ENCODE measurements at places on chromosomes 5 and 9.

DNA sequence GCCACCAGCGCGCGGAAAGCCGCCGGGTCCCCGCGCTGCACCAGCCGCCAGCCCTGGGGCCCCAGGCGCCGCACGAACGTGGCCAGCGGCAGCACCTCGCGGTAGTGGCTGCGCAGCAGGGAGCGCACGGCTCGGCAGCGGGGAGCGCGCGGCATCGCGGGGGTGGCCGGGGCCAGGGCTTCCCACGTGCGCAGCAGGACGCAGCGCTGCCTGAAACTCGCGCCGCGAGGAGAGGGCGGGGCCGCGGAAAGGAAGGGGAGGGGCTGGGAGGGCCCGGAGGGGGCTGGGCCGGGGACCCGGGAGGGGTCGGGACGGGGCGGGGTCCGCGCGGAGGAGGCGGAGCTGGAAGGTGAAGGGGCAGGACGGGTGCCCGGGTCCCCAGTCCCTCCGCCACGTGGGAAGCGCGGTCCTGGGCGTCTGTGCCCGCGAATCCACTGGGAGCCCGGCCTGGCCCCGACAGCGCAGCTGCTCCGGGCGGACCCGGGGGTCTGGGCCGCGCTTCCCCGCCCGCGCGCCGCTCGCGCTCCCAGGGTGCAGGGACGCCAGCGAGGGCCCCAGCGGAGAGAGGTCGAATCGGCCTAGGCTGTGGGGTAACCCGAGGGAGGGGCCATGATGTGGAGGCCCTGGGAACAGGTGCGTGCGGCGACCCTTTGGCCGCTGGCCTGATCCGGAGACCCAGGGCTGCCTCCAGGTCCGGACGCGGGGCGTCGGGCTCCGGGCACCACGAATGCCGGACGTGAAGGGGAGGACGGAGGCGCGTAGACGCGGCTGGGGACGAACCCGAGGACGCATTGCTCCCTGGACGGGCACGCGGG, at the start of gene TERT:
TSS of gene TERT (minus strand) at position 234 of the 815 bp plus-strand sequence. CDS start at position 155, 79 bp downstream.
- peak; percentile 77 for DNase-seq

- DNase-seq = no peak
These were observed 165.0 kb downstream of the SYK start for GRCh38 chr9:90966480-90967144.

- no peak for DNase-seq
These were observed 429.1 kb upstream of the IRX4 start for GRCh38 chr5:2311851-2312250.

- no peak for DNase-seq
These were observed 77.2 kb downstream of the FBXL7 start for GRCh38 chr5:15577132-15577531.

All from A673 (cell line).